ENCODE measurements at places on chromosomes 1 and 21.

DNA sequence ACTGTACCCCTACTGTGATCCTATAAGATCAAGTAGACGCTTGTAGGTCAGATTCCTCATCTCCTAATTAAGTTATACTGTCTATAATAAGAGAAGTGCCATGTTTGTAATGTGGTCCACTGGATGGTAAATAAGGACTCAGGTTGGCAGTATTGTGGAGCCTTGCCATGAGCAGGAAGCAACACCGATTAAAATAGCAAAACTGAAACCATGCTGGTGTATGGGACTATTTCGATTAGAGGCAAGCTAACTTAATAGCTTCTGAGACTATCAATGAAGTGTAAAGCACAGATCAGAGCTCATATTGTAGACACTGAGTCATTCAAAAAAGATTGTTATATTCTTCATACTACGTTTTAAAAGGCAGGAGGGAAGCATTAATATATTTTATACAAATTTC, 348.8 kb downstream of the HHAT start:
- DNase-seq, result no peak

- no peak for DNase-seq
Measured at GRCh38 chr1:158969166-158969565, 37.8 kb downstream of the PYHIN1 start.

DNA sequence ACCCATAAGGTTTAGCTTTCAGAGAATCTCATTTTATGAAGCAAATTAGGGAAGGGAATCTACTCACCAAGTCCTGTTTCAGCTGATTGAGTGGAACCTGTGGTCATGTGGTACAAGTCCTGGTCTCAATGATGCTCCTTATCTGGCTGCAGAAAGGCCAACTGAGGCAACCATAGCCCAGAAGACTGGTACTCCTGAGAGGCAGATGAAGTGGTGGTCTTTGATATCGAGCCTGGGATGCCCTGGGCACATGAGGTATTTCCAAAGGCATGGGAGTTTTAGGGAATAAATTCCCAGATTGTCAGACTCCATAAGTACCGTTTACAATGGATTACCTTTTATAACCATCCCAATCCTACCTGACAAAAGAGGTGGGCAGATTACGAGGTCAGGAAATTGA, 3.3 kb downstream of the MX1 start:
- DNase-seq, result no peak

DNA sequence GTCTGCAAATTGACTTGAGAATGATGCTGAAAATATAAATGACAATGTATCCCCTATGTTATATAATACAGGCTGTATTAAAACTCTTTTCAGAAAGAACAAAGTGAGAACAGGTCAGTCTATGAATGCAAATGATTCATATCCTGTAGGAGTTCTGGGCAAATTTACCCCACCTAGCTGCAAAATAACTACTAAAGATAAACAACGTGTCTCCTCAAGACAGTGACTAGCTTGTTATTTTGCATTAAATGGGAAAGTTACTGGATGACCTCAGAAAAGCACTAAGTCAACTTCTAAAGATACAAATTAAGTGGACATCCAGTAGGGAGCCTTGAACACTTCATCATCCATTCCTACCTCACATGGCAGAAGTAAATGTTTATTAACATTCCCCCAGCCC, 11.1 kb downstream of the RNF19B start:
- DNase-seq, result no peak

- DNase-seq, result no peak
Measured at GRCh38 chr1:110262296-110262695, 52.2 kb downstream of the KCNC4 start.

DNA sequence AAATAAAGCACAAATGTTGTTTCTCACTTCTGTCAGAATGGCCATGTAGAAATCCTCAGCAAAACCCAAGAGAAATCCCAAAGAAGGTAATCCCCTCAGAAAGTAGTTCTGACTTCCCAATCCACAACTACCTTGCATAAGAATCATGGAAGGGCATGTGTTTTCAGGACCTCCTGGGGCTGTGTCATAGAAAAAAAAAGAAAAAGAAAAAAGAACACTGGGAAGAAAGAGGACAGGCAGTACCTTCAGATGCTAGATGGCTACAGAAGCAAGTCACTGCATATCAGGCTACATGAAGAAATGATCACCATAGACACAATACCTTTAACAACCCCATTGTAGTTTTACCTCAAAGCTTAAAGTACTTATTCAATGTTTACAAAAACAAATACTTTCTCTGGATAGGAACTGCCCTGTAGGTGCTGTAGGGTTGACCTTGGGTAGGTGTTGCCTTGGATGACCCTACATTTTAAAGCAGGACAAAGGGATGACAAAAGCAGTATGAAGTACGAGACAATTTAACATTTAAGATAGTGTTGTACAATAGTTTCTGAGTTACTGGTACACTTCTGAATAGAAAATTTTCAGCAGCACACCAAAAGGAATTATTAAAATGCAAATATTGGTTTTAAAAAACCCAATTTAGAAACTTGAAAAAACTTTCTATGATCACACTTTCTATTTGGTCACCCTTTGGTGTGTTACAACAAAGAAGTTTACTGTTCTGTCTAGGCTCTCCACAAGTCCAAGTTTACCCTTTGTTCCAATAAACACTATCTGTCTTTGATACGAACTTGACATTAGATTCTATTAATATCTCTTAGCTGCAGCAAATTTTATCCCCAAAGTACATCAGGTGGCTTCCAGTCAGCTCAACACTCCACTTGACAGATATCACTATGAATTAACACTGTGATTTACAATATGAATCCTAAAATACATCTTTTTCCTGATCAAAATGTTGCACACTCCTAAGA, 5.0 kb downstream of the TRIT1 start:
- no peak for DNase-seq

- no peak for DNase-seq
Measured at GRCh38 chr1:162230096-162230495, 146.6 kb downstream of the SPATA46 start.

DNA sequence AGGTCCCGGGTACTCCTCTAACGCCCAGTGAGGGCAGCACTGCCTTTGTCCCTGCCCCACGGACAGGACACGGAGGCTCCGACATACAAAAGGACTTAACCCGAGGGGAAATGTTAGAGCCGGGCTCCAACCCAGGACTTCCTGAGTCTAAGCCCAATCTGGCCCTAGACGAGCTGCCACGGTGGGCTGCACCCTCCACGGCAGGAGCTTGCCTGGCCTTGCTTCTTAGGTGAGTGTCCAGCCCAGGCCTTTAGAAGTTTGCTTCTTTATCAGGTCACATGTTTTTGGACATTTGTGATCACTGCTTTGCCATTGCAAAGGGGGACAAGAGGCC, 11.0 kb upstream of the TMEM200B start:
- DNase-seq, result no peak

GRCh38 chr1:45455162-45455561, 35.8 kb downstream of the TESK2 start:
- DNase-seq, result no peak

DNA sequence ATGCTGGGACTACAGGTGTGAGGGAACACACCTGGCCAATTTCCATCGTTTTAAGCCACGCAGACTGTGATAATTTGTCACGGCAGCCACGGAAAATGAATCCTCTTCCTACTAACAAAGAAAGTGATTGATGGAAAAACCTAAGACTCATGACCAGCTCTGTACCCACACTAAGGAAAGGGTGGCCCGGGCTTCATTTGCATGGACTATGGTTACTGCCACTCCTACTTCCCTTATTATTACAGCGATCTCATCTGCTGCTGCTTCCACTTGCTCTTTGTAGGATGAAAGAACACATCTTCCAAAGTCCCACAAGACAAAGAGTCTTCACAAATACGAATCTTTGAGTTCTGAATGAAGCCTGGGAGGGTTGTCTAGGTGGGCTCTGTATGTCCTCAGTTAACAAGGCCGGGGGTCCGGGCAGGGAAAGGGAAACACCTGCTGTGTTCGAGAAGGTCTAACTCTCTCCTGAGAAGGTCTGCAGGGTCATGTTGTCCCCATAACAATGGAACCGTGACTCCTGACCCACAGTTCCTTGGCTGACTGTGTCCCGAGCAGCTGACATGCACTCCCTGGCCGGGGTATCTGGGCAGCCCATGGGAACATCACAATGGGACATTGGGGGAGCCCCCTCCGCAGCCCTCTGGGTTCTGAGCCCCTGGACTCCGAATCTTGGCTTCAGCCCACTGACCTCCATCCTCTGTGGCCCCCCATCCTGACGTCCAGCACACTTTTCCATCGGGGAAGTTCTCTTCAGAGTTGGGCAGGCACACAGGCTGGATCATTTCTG, 13.3 kb upstream of the TFF1 start:
- DNase-seq, result no peak

DNA sequence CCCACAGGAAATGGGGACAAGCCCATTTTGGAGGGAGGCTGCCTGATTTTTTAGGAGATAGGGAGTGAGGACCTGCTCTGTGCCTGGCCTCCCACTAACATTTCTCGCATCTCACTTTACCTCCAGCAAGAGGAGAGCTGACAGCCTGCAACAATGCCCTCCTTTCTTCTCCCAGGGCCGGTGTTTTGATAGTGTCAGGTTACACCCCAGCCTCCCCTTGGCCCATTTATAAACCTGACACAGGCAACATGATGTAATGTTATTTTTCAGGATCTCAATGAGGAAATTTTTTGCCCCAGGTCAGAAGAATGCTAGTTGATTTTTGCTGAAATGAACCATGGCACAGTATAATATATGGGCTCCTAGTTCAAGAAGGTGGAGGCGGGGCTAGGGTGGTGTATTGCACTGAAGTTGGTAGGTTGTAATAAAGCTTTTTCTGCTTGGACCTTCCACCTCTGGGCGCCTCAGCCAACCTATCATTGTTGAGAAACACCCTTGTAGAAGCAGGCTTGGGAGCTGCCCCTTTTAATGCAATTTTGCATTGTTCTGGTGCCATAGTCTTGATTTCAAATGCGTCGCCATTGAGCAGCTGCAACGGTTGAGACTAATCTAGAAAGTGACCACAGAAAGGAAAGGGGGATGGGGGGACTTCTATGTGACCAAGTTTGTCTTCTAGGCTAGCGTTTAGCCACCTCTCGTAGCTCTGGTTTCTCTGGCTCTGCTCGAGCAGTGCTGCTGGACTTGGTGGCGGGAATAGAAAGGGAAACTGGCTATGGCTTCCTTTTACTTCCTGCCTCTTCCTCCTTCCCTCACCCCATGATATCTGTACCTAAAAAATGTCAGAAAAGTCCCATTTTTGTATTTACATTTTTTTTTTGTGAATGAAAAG, 53.0 kb downstream of the PBX1 start:
- DNase-seq, result no peak

- DNase-seq, result no peak
Measured at GRCh38 chr1:47779613-47780012, 217.6 kb downstream of the TRABD2B start.

DNA sequence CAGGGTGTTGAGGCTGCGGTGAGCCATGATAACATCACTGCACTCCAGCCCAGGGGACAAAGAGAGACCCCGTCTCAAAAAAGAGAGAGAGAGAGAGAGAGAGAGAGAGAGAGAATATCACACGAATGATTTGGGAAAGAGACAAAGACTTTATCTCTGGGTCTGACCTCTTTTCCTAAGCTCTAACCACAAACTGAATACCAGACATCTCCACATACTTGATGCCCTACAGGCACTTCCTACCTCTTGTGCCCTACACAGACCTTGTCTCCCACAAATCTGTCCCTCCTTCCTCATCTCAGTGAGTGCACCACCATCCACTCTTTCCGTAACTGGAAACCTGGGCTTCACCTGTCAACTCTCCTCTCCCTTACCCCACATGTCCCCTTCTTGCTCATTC, 27.0 kb upstream of the PTCH2 start:
- no peak for DNase-seq

DNA sequence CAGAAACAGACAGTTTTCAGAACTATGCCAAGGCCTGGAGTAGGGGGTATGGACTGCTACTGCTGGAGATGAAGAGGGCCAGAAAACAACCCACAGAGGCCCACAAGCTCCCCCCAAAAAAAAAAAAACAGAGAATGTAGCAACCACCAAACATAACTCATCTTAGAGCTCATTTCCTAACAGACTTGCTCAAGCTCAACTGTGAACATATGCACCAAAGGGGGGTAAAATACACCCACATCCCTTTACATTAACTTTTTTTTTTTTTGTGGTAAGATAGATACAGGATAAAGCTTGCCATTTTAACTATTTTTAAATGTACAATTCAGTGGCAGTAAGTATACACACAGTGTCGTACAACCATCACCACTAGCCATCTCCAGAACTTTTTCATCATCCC, 36.0 kb downstream of the SEC16B start:
- DNase-seq, result no peak

- no peak for DNase-seq
Measured at GRCh38 chr1:101463195-101463594, 226.4 kb downstream of the S1PR1 start.

DNA sequence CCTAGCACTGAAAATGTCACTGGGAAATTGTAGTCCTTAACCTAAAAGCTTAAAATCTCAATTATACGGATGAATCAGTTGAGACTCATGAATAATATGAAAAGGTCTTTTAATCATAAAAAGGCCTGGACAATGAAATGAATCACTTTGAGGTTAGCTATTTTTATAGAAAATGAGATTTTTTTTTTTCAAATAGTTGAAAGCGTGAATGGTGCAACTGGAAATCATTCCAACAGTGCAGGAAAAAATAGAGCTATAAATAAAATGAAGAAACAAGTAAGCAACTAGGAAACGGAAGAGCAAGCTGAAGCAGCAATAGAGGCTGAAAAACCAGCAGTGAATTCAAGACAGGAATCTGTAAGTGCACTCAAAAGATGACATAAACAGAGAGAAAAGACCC, 142.9 kb downstream of the BACH1 start:
- DNase-seq, result no peak

DNA sequence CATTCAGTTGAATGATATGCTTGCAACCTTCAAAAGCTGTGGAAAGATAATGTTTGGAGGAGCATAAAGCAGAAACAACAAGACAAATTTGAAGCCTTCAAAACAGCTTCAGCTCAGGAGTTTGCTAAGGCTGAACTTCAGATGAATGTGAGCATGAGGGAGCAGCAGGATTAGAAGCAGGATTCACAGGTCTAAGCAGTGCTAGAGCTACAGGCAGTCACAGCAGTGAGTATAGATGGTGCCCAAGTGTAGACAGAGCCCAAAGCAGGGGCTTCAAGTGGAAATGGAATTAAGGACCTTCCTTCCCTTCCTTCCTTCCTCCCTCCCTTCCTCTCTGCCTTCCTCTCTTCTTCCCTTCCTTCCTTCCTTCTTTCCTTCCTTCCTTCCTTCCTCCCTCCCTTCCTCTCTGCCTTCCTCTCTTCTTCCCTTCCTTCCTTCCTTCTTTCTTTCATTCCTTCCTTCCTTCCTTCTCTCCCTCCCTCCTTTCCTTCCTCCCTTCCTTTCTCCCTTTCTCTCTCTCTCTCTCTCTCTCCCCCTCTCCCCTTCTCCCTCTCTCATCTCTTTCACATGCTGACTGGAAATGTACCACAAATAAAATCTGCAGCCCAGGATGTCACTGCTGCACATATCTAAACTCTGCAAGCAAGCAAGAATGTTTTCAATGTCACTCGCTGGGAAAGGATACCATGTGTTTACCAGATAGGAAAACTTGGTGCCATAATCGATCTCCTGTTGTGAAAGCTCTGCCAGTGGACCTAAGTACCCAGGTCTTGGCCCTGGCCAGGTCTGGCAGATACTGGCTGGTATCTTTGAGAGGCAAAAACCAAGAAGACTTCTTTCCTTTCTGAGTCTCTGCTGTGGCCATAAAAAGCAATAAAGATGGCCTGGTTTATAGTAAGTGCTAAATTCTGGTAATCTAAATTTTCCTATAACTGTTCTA, 13.1 kb upstream of the SLC30A10 start:
- DNase-seq, result no peak

- DNase-seq, result no peak
Measured at GRCh38 chr1:227557962-227558725, 5.2 kb upstream of the ZNF678 start.

All from stimulated activated CD4-positive, alpha-beta T cell treated with anti-CD3 and anti-CD28 coated beads, TNF-alpha, amount 100 ng/mL, for 24 hours (primary cell).